Esophagus mucosa (tissue), 1 donor: ENCODE measurements at places on chromosomes 11 and 22.

DNA sequence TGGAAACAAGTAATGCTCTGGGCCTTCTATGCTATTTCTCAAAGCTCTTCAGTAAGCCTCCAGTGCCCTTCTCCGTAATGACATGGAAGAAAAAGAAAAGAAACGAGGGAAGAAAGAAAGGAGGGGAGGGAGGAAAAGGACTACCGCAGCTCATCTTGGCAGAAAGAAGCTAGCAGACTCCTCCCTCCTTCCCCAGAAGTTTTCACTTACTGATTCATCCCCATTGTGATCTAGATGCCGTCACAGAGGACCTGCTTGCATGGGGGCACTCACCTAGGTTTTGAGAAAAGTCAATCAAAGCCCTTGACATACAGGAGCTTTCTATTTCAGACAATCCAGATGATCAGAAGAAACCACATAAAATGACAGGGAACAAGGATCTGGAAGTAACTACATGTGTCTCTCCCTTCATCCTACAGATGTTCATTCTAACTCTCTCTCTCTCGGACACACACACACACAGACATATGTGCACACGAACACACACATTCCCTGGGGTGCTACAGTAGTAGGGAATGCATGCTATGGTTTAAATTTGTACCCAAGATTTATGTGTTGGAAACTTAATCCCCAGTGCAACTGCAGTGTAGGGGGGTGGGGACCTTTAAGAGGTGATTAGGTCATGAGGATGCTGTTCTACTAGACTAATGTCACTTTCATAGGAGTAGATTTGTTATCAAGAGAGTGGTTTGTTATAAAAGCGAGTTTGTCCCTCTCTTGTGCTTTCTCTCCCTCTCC lies 37.6 kb upstream of the RCN1 start:
- no peak for ATAC-seq

DNA sequence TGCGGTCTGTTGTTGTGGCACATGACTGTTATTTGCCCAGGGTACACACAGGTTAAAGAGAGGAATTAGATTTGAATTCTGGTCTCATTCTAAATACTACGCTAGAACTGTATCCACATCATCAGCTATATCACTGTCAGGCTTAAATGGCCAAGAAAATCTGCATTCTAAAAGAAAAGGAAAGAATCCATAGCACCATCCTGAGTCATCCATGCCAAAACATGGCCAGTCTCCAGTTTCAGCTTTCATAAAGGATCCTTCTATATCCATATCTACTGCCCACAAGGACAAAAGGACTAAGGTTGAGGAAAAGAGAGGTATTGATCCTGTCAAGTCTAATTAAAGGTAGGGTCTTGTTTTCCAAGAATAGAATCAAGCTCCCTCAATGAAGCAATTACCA lies 73.6 kb upstream of the GDPD4 start:
- ATAC-seq, result no peak

GRCh38 chr11:83645561-83645960 lies 359.4 kb upstream of the CCDC90B start:
- ATAC-seq, result no peak

DNA sequence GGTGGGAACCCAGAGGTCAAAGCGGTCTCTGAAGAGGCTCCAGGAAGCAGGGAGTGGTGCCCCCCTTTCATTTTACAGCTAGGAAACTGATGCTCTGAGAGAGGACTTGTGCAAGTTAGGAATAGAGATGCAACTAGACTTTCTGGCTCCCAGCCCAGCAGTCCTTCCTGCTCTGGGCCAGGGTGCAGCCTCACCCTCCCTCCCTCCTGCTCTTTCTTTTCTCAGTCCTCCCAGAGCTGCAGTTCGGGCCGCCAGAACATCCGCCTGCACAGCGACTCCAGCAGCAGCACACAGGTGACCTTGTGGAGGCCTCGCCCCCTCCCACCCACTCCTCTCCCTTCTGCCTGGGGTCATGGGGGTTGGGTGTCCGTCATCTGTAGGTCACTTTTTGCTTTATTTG lies 51.5 kb downstream of the LHFPL7 start:
- ATAC-seq, result peak; percentile 62

DNA sequence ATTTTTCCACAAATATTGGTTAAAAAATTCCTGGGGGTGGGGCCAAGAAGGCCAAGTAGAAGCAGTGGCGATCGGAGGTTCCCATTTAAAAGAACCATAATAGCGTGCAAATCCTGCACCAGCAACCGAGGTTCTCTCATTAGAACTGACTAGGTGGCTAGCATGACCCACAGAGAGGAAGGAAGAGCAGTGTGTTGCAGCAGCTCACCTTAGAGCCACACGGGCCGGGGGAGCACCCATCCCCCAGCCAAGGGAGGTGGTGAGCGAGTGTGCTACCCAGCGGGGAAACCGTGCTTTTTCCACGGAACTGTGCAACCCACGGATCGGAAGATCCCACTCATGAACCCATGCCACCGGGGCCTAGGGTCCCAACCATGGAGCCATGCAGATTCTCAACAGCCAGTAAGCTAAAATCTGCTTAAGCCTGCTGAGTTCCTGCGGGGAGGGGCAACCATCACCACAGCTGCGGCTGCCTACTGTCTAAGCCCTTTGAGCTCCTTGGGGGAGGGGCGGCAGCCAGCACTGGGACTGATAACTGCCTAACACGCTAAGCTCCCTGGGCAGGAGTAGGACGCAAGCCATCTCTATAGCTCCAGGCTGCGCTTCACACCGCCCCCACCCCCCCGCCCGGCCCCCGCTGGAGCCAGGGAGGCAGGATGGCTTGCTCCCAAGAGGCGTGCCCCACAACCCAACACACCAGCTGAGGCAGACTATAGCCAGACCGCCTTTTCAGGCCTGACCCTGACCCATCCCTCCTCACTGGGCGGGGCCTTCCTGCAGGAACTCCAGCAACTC lies 21.0 kb upstream of the HTATIP2 start:
- ATAC-seq, result no peak

DNA sequence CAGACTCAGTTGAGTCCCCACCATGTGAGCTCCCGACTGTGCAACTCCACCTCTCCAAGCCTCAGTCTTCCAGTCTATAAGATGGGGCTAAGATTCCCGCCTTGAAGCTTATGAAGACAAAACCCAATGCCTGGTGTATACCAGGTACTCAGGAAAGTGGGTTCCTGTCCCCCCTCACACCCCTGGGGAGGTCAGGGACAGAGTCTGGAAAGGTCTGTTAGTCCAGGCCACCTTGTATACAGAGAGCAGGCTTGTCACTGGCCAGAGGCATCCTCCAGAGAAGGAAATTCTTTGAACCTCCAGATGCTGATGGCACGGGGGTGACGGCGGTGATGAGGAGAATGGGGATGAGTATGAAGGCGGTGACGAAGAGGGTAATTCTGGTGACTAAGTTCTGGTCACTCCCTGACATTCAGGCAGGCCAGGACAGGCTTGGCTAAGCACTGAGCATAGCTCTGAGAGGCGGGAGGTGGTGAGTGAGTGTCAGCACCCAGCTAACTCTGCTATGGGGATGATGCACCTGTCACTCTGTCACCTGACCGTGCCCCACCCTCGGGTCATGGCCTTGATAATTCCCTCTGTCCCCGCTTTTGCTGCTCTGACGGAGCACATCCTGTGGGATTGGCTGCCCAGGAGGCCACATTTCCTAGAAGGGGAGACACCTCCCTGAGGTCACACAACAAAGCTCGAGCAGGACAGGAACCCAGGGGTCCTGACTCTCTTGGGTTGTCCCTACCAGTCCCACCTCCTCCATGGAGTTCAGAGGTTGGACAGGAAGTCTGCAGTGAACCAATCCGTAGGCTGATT lies 30.9 kb upstream of the CSNK1E start:
- ATAC-seq, result peak; percentile 94

DNA sequence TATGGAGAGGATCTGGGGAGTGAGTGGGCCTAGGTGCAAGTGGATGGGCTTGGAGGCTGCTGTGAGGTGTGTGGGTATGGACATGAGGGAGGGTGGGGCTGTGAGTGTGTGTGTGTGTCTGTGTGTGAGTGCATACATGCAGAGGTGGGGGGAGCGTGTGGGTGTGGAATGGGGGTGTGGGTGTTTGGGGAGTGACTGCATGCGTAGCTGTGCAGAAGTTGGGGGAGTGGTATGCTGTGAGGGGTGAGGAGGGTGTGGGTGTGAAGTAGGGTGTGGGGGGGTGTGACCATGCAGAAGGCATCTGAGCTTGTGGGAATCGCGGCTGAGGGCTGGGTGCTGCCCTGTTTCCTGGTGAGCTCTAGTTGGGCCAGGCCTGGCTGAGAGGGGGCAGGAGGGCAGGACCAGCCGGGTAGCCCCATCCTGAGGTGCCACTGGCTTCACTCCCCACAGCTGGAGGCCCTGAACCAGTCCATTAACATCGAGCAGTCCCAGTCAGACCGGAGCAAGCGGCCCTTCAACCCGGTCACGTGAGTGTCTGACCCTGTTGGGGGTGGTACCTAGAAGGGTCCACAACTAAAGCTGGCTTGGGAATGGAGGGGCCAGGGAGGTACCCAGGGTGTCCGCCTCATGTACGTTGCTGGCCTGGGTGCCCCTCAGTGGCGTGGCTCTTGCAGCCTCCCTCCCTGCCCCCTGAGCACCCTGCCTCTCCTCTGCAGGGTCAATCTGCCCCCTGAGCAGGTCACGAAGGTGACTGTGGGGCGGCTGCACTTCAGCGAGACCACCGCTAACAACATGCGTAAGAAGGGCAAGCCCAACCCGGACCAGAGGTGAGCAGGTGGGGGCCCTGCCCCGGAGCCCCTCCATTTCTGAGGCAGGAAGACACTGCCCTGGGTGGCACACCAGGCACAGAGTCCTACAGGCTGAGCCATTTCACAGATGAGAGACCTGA lies 16.5 kb downstream of the TMEM258 start:
- no peak for ATAC-seq

DNA sequence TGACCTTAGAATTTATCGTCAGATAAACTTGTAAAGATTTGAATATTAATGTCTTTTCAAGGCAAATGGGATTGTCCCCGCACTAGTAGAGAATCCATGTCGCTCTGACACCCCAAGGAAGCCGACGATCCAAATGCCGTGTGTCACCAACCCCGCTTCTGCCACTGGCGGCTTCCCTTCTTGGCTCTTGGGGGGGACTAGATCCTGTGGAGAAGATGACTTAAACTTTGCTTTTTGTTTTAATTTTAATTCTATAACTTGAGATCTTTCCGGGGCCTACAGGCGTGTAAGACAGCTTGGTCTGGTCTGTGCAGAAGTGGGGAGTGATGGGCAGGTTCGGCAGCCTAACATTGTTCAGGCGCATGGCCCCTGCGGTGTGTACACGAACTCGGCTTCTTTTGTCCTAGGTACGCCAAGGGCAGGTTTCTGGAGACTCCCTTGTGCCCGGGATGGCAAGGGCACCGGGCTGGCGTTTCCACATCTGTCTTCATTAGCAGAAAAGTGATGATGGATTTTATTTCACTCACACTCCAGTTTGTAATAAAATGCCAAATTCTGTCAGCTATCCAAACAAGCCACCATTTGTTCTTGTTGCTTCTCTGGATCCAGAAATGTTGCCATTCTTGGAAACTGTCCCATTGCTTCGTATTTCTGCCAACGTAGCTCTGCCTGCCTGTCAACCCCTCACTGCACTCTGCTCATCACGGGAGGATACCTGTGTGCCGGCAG lies 6.7 kb downstream of the YDJC start:
- no peak for ATAC-seq

DNA sequence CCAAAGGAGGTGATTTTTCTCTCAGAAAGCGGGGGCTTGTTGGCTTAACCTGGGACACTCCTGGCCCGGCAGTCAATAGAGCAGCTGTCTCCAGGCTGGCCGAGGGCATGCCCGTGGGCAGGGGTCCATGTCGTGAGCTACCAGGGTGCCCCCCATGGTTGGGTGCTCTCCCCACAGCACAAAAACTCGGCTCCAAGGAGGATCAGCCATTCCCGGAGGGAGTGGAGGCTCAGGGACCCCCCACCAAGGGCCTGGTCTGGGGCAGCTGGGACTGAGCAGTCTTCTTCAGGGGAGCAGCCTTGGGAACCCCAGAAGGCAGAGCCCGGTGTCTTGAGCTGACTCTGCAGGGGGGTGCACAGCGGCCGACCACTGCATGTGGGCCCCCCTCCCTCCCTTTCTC lies 20.8 kb upstream of the TH start:
- ATAC-seq, result no peak

DNA sequence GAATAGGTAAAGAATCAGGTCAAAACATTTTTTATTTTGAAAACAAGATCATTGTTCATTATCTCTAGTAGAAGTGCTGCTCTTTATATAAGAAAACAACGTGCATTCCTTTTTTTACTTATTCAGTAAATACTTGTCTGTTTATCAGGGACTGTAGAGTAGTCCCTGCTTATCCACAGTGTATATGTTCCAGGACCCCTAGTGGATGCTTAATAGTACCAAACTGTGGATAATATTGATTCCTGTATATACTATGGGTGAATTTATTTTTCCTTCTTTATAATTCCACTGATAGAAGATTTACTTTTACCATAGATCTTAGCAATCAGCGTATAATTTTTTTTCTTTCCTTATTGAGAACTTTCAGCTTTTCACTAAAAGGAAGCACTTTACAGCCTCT lies 32.6 kb downstream of the CEP295 start:
- ATAC-seq, result no peak
